Pulmonary artery endothelial cell (primary cell): ENCODE measurements at places on chromosomes 5 and 9.

- no peak for DNase-seq
These were observed 191.2 kb downstream of the TRPM6 start for GRCh38 chr9:74696520-74696919.

DNA sequence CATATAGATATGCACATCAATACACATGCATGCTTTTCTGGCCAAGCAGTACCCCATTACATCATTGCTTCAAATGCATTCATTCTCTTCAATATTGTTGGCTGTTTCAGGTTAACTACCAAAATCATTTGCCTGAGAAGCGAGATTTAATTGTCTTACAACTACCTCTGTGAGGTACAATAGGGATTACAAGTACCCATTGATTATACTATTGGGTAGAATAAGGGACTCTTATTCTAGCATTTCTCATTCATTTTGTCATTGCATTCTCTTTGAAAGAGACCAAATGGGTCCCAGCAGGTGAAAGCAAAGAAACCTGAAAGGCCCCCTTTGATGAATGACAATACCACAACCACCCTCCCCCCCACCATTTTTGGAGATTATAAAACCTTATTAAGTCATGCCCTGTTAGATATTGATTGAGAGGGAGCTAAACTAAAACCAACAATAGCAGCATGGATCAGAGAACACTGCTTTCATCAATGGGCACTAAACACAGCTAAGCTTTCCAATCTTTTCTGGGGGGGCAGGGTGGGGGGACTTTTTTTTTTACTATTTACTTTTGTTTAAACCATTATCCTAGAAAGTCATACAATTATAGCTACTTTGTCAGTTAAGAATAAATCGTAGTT is 375.0 kb upstream of the CCNH start:
- DNase-seq: no peak

- no peak for DNase-seq
These were observed 316.4 kb downstream of the PIK3R1 start for GRCh38 chr5:68531970-68532369.

DNA sequence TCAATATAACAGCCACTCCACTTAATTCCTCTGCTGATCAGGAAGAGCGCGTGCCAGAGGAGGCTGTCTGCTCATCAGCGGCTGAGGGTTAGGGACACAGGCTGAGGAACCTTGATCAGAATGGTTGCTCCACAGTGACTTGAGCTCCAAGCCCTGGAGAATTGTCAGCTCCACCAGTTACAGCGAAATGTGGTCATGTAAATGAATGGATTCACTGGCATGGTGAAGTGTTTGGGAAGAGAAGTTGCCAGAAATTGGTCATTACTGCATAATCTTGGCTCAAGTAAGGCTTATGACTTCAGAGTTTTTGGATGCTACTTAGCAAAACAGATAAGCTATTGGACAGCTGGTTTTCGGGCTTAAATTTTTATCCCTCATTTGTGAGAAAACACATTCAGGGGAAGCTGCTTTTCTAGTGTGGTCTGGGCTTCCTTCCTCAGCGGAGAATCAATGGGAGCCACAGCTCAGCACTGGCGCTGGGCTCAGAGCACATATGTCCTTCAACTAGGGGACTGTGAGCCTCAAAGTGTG is 65.0 kb downstream of the PRRT1B start:
- no peak for DNase-seq

DNA sequence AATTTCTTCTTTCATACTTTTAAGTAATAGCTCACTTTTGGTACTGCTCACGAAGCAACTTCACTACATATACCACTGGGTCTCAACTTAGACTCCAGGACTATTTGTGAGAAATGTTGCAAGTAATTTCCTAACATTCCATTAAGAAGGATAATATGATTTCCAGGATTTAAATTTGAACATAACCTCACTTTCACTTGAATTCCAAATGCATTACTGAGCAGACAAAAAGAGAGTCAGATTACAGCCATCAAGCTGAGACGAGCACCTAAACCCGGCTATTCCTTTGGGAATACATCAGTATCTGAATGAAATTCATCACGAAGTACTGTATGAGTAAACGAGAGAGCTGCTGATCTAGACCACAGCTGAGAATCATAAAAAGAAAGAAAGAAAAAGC is 47.3 kb downstream of the LIFR start:
- DNase-seq: no peak

DNA sequence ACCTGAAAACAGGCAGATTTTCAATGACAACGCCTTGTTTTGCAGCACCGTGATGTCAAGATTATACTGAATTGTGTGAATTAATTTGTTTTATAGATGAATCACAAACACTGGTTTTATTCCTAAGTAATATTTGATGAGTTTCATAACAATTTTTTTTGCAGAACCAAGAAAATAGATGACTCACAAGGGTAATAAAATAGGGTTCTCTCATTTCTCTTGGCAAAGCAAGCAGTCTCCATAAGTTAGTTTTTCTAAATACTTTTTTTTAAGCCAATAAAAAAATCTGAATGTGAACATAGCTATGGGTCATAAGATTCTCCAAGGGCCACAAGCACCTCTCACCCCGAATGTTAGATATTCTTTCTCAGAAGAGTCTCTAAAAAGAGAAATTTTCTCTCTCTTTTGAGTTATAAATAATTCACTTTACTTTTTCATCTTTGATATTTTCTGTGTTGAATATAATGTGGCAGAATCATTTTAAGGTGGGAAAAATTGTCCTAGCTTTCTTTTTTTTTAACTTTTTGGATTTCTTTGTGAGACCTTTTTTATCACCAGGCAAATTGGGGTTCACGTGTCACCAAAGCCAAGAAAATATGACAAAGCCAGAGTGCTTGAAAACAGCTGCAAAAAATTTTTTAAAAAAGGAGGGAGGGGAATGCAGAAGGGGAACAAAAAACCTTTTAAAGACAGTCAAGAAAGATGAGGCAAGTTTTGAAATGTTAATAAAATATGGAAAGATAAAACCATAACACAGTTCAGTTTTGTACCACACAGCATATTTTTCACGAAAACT is 174.6 kb upstream of the DAPK1 start:
- no peak for DNase-seq

GRCh38 chr5:31680528-31680927 is 41.6 kb downstream of the PDZD2 start:
- DNase-seq: no peak

GRCh38 chr5:115749016-115749415 is 67.4 kb downstream of the CDO1 start:
- DNase-seq: no peak

GRCh38 chr5:38764937-38765391 is 80.8 kb upstream of the OSMR start:
- no peak for DNase-seq

- DNase-seq: no peak
These were observed 94.0 kb downstream of the ZNF608 start for GRCh38 chr5:124652514-124652819.

DNA sequence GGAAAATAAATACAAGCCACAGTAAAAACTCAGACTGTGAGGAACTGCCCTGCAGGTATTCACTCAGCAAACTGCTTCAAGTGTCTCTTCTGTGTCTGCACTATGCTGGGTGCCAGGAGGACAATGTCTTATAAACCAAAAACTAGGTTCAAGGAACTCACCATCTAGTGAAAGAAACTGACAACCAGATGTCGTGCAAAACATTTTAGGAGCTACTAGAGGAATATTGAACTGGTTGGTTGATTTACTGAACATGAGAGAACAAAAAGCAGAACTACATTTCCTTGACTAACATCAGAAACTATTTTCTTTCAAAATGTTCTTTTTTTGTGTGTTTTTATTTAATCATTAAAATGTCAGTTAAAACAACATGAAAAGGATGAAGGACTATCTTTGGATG is 35.2 kb downstream of the ZNF366 start:
- DNase-seq: no peak

GRCh38 chr9:120914396-120914795 is 12.2 kb downstream of the TRAF1 start:
- no peak for DNase-seq

DNA sequence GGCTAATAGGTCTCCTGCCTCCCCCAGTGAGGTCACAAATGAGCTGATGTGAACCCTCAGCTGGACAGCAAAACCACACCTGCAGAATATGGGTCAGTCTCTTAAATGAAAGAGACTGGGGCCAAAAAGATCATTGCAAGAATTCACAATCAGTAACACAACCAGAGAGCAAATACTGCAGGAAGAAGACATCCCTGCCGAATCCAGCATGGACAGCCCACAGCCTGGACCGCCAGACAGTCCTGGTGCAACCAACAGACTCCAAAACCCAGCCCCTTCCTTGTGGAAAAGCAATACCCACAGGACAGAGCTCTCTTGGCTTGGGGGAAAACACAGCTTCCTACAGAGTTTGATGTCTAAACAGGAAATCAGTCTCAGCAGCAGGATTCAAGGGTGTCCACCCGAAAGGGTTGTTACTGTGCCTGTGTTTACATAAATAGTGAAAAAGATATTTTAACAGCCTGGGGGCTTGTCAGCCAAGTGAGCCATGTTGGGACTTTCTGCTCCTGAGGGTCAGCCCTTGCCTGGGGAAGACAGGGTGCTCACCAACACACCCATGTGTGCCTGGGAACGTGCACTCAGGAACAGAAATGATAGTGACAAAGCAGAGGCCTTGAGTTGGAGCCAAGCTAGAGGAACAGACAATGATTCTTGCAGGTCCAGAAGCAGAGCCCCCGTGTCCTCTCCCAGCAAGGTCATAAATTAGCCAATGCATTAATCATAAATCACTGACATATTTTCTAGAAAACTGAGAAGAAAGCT is 106.2 kb downstream of the SEMA5A start:
- DNase-seq: no peak

- no peak for DNase-seq
These were observed 86.2 kb downstream of the GCNT1 start for GRCh38 chr9:76545191-76545590.

DNA sequence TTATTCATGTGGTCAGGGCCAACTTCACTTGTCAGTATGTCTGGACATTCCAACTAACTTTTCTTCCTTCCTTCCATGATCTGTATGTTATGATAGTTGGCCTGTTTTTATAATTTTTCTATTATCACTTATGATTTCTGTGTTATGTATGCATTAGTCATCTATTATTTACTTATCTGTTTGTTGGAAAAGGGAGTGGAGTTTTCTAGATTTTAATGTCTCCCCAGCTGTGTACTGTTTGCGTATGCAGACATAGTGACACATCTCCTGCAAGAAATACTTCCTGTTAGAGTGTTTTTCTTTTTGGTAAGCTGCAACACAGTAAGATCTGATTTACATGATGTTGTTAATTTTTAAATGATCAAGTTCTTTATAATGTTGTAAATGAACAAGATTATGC is 8.7 kb upstream of the INSYN2B start:
- DNase-seq: peak; percentile 40

DNA sequence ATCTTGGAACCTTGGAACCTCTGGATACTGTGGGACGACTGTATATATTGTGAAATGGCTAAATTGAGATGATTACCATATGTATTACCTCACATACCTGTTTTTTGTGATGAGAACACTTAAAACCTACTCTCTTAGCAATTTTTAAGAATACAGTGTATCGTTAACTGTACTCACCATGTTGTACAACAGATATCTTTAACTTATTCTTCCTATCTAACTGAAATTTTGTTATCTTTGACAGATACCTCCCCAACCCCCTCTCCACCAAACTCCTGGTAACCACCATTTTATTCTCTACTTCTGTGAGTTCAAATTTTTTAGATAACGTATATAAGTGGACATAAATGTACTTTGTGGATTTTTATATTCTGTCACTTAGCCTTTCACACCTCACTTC is 126.5 kb downstream of the ZCCHC7 start:
- no peak for DNase-seq

DNA sequence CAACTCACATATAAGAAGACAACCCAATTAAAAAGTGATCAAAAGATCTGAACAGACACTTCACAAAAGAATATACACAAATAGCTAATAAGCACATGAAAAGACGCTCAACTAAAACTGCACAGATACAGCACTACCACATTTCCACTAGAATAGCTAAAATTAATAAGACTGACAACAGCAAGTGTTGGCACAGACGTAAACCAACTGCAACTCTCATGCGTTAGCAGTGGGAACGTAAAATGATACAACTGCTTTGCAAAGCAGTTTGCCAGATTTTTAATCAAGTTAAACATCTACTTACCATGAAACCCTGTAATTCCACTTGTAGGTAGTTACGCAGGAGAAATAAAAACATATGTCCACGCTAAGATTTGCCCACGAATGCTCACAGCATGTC is 9.0 kb downstream of the SEMA4D start:
- no peak for DNase-seq
